Caco-2 (cell line): ENCODE measurements at places on chromosomes 4 and X.

DNA sequence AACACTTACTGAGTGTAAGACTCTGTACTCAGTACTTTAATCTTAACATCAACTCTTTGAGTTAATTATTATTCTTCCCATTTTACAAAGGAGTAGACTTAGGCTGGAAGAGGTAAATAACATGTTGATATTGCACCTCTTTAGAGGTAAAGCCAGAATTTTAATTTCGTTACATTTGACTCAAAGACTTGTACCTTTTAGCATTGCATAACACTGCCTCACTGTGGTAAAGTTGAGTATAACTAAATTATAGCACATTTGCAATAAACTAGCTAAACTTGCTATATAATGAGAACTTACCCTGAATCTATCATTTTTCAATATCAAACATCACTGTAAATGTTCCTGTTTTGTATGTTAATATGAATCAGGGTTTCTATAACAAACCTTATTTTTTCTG, 218.5 kb downstream of the PRR32 start:
- no peak for DNase-seq

DNA sequence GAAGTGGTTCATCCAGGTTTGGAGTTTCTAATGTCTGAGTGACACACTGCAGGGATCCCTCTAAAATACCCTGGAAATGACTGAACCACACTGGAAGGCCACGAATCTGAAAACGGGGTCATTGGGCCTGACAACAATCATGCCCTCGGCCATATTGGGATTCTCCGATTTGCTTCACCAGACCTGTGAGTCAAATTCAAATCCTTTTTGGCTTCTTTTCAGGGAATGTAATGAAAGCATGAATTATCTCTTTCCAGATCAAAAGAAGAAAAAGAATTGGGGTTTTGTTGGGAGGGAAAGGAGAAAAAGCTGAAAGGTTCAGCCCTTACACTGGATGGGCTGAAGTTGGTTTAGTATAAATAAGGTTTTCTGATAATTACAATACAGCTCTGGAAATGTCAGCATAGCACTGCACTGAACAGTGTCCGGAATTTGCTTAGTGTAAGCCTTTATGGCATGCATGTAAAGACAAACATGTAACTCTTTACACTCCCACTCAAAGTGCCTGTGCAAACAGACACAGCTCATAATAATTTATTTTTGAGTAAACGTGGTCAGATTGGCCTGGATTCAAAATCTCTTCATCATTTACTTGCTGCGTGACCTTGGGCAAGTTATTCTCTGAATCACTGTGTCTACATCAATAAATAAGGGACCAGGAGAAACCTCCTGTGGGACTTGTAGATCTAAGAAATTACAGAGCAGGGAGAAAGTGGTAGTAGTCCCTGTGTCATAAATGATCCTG, 21.4 kb downstream of the CT47C1 start:
- DNase-seq = no peak

GRCh38 chrX:63930140-63930539, 145.1 kb upstream of the ARHGEF9 start:
- peak; percentile 1 for DNase-seq

GRCh38 chrX:45774961-45775360, 574.3 kb upstream of the DIPK2B start:
- no peak for DNase-seq

GRCh38 chr4:6023731-6024130, 5.5 kb upstream of the C4orf50 start:
- DNase-seq = no peak

- no peak for DNase-seq
These were observed 26.8 kb downstream of the PDGFRA start for GRCh38 chr4:54255881-54256280.

GRCh38 chr4:19195696-19196095, 1056.0 kb upstream of the SLIT2 start:
- DNase-seq = no peak

DNA sequence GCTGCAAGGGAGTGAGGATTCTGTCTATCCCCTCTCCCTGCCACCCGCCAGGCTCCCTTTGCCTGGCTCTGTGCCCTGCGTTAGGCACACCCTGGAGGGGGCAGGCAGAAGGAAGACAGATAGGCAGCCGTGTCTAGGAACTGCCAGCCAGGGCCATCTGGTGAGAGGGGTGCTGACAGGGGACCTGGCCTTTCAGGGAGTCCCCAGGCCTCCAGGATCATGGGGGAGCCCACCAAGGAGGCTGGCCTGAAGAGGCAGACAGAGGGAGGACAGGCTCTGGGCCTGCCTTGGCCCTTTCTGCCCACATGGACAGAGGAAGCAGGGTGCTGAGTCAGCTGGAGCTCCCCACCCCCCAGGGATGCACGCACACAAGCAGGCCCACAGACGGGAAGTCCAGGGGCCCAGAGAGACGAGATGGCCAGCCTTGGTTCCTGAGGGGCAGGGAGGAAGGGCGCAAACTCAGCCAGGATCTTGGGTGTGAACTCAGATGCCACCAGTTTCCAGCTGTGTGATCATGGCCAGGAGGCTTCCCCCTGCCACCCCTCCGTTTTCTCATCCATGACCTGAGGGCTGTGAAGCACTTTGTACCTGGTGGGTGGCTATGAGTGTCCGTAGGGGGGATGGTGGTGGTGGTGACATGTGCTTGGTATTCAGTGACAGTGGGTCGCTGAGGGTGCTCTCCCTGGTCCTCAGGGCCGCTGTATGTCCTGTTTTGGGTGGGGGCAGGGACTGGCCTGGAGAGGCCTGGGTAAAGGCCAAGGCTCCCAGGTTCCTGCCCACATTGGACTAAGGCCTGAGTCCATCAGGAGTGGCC, 1.8 kb downstream of the SH3BP2 start:
- DNase-seq = no peak

DNA sequence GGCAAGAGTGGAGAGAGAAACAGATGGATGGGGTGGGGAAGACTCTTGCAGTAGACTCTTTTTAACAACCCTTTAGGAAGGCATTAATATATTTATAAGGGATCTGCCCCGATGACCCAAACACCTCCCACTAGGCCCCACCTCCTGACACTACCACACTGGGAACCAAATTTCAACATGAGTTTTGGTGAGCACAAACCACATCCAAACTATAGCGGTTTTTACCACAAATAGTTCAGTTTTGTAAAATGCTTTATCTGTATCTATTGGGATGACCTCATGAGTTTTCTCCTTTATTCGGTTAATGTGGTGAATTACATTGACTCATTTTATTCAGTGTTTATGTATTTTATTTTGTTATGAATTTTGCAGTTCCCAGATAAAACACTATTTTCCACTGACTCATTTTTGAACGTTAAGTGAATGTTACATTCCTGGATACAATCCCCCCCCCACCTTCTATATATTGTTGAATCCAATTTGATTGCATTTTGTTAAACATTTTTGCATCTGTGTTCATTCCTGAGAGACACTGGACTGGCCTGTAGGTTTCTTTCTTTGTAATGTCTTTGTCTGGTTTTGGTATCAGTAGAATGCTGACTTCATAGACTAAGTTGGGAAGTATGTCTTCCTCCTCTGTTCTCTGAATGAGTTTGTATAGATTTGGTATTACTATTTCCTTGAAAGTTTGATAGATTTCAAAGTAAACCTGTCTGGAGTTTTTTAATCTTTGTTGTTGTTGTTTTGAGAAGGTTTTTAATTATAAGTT, 13.9 kb upstream of the CPLX1 start:
- no peak for DNase-seq

DNA sequence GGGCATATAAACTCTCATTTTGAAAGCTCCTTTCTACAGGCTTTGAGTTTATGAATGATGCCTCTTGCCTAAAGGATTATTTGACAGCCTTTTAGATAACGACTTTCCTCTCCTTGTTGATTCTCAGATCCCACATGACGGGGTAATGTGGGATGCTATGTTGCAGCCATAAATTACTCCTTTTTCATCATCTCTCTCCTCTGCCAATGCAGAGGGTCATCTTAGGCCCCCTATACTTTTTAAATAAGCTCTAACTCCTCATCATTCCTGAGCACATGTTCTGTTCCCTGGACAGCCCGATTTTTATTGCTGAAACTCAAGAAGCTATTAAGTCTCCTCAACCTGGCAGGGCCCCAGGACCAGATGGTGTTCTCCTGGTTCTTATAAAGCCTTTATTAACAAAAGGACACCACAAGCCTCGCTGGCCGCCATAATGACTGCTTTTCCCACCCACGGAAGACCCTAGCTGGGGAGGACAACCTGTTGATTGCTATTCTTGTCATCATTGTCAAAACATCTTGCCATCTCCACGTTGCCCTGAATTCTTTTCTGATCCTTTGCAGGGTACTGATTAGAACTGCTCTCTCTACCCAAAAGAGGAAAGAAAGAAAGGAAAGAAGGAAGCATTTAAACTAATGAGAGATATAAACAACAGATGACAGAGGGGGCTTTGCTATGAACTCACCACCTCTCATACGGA, 150.7 kb downstream of the DHX15 start:
- no peak for DNase-seq

DNA sequence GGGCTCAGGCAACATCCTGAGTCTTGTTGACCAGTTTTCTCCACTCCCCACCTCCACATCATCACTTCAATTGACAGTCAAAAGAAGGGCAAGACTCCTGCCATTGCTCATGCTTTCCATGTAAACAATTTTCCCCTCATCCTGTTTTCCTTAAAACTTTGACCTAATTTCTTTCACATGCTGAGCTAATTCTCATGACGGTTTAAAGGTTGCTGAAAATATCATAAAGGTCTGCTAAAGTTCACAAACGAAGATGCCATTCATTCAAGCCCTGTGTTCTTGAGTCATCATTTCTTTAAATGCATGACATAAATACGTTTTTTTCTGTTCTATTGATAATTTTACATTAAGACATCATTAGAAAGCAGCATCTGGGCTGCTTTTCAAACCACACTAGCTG, 353.9 kb downstream of the NKX6-1 start:
- DNase-seq = no peak

DNA sequence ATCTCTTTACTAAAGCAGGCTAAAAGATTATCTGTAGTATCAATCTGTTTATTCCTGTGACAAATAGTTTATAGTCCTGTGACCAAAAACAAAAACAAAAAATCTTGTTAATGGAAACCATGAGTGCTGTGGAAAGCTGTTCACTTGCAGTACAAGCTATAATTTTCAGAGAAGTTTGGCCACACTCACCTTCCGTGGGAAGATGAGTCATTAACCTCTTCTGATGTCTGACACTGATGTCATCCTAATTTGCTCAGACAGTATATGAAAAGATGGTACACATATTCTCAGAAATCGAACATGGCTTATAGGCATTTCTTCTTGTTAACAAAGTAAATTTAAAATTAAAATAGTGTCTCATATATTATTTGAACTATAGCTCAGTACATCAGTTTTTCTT, 19.9 kb upstream of the ENPP6 start:
- no peak for DNase-seq

- no peak for DNase-seq
These were observed 1.6 kb downstream of the CASK start for GRCh38 chrX:41921492-41922430.

DNA sequence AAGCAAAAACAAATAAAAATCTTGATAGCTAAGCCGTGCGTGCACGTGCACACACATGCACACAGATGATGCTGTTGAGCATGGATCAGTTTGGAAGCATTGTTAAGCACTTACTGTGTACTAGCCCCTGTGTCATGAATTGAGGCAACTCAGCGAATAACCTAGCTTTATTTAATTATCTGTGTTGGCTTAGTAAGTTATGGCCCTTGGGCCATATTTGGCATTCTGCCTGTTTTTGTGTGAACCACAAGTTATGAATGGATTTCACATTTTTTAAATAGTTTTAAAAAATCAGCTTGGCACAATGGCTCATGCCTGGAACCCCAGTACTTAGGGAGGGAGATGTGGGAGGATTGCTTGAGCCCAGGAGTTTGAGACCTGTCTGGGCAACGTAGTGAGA, 113.6 kb upstream of the CBLL2 start:
- DNase-seq = no peak

GRCh38 chrX:47817421-47817820, 19.3 kb upstream of the ZNF81 start:
- no peak for DNase-seq

DNA sequence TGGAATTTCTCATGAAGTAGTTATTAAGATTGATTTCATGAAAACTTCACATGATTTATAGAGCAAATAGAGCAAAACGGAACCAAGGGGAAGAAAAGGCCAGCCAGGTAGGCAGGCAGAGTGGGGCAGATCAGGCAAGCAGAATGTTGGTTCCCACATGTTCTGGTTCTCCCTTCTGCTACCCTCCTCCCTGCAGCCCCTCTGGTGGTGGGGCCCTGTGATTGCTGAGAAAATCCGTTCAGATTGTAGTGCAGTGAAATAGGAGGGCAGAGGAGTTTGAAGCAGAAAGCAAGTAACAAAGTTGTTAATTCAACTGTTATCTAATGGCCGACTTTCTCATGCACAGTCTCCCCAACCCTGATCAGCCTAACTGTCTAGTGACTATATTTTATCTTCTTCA, 185.3 kb downstream of the MID1IP1 start:
- DNase-seq = no peak

- peak; percentile 39 for DNase-seq
These were observed 16.1 kb upstream of the TASL start for GRCh38 chrX:30593440-30594200.

- no peak for DNase-seq
These were observed 182.2 kb upstream of the STK26 start for GRCh38 chrX:131840799-131841495.

DNA sequence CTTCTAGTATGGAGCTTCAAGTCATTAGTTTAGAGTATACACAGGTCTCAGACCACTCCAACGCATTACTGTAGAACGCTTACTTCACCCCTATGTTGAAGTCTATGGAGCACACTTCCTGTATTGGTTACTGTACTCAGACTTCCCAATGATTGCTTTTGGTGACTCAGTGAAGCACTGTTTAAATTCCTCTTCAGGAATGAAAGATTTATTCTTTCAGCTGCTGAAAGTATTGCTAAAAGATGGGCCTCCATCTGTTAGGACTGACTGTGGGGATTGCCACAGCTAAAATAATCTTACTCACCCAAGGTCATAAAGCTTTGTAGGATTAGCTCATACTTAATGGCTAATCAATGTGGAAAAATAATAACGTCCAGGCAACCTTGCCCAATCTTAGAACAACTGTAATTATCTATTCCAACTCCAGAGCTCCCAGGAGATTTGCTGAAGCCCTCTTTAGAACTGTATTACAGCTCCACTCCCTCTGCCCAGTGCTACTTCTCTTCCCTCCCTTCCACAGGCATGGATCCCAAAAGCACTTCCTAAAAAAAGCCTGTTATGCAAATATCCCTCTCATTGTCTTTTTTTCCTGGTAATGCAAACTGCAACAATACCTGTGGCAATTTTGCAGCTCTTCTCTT, 281.9 kb upstream of the HS3ST1 start:
- DNase-seq = no peak

DNA sequence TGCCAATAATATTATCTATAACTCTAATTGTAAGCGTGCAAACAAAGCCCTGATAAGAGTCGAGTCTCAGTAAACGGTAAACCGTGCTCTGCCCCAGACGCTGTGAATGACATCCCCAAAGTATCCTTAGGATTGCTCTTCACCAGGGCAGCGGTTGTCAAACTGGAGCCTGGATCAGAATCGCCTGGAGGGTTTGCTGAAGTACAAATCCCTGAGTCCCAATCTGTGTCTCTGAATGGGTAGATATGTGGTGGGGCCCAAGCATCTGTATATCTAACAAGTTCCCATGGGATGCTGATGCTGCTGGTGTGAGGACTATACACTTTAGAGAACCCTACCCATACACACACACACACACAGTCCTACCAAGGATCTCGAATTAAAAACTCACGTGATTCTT, 813 bp upstream of the APBB2 start:
- DNase-seq = no peak
